Activated T-helper 2 cell treated with anti-CD3 and anti-CD28 coated beads, Interferon-gamma antibody, Interleukin-2, Interleukin-4, amounts not matched to agents 10 μg/mL and 5 μg/mL and 100 μg/mL, durations not matched to agents 14 hours and 24 hours and 36 hours (primary cell): ENCODE measurements at places on chromosomes 5 and 9.
A peak's percentile ranks its signal among the peaks of the same experiment; 100 is the strongest.

DNA sequence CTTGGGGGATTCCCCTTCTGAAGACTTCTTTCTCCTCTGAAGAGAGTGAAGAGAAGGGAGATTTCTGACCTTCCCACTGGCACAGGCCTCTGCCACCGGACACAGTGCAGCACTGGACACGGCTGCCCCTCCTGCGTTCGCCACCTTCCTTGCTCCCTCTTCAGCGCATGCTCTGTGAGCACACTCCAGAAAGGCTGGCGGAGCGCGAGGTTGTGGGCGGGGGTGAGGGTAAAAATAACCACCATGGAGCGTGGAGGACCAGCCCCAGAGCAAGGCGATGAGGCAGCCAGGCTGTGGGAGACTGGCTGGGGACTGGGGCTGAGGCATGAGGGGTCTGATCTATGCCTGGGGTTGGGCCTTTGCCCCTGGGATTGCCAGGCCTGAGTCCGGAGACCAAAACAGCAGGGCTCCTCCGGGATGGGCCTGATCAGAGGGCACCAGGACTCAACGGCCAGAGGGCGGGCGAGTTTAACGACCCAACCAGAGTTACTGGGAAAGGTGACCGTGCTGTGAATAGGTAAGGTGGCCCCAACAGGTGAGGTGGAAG, 97.2 kb downstream of the ROR2 start:
- peaks cover 2% of the 10 kb centered on the region for H3K4me1 ChIP-seq
- H3K4me3 ChIP-seq = no peak overlapping the region

- H3K27me3 ChIP-seq = peaks cover 19% of the 10 kb centered on the region
- H3K4me1 ChIP-seq = no peaks in the 10 kb centered on the region
- H3K27ac ChIP-seq = no peak overlapping the region
- no peak for DNase-seq
Measured at GRCh38 chr5:91255396-91256141, 127.5 kb downstream of the ARRDC3 start.

- no peak overlapping the region for H3K27ac ChIP-seq
- DNase-seq = no peak
- H3K4me1 ChIP-seq = no peaks in the 10 kb centered on the region
- no peak overlapping the region for H3K4me3 ChIP-seq
- no peaks in the 10 kb centered on the region for H3K36me3 ChIP-seq
Measured at GRCh38 chr5:123785162-123786071, 273.4 kb downstream of the CSNK1G3 start.

DNA sequence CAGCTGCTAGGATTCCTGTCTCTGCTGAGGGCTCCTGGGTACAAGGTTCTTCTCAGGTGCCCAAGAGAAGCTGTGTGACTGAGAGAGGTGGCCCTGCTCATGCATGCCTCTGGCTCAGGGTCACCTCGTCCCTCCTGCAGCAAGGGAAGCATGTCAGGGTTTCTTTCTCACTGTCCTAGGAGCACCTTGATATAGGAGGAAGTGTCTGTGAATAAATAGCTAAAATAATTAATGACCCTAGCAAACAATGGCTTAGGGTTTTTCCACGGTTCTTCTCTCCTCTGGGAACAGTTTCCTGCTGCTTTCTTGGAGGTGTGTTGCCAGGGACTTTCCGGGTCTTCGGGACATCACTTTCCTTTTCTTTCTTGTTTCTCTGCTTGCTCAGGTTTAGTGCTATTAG, 87.2 kb downstream of the ARHGAP26 start:
- no peaks in the 10 kb centered on the region for H3K27me3 ChIP-seq
- peaks cover 3% of the 10 kb centered on the region for H3K4me1 ChIP-seq
- DNase-seq = no peak
- no peak overlapping the region for H3K4me3 ChIP-seq

- H3K27ac ChIP-seq = peak overlapping the region; percentile 31
- peaks cover 6% of the 10 kb centered on the region for H3K4me1 ChIP-seq
- H3K27me3 ChIP-seq = no peaks in the 10 kb centered on the region
- no peak for DNase-seq
- H3K4me3 ChIP-seq = no peak overlapping the region
- peaks cover 67% of the 10 kb centered on the region for H3K36me3 ChIP-seq
Measured at GRCh38 chr9:100317706-100318105, 35.0 kb downstream of the TEX10 start.

GRCh38 chr5:160369990-160370712, at the start of gene C1QTNF2:
C1QTNF2 (minus strand) TSS chr5:160370626; CDS start chr5:160355011, 15,615 bp downstream.
- peaks cover 68% of the 10 kb centered on the region for H3K27me3 ChIP-seq
- peak within 1 kb of the TSS; percentile 34 for H3K4me3 ChIP-seq
- DNase-seq = no peak
- peaks cover 6% of the 10 kb centered on the region for H3K4me1 ChIP-seq
- H3K27ac ChIP-seq = no peak within 1 kb of the TSS

DNA sequence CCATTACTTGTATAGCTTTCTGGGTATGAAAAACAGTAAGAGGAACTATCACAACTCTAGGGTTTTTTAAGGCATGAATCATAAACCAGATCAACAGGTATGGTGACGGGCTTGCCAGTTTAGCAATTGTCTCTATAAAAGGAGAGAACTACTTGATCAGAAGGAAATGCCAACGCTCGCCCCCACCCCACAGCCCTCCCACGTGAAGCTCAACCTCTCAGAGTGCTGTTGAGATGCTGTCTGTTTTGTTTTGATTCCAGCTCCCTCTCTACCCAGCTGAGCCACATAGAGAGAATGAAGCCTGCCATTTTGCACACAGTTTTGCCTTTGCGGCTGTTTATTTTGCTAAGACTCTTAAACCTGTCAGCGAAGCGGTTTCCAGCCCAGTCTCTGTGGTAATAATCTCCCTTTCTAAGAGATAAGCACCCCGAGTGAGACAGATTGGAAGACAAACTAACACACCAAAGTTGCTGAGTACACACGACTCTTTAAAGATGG, 257.9 kb upstream of the ANKRD55 start:
- no peaks in the 10 kb centered on the region for H3K36me3 ChIP-seq

- no peaks in the 10 kb centered on the region for H3K27me3 ChIP-seq
- H3K36me3 ChIP-seq = peaks cover 5% of the 10 kb centered on the region
- H3K27ac ChIP-seq = no peak overlapping the region
- H3K4me3 ChIP-seq = no peak overlapping the region
Measured at GRCh38 chr5:133948721-133949120, 19.7 kb downstream of the C5orf15 start.

GRCh38 chr5:55773057-55773456, 35.2 kb downstream of the DDX4 start:
- peaks cover 31% of the 10 kb centered on the region for H3K36me3 ChIP-seq
- H3K4me3 ChIP-seq = no peak overlapping the region
- H3K27me3 ChIP-seq = peaks cover 6% of the 10 kb centered on the region
- DNase-seq = no peak
- H3K27ac ChIP-seq = no peak overlapping the region
- peaks cover 30% of the 10 kb centered on the region for H3K4me1 ChIP-seq

- H3K27me3 ChIP-seq = no peaks in the 10 kb centered on the region
- no peak overlapping the region for H3K4me3 ChIP-seq
- peaks cover 11% of the 10 kb centered on the region for H3K4me1 ChIP-seq
- H3K36me3 ChIP-seq = peaks cover 64% of the 10 kb centered on the region
- DNase-seq = no peak
Measured at GRCh38 chr9:36609306-36609705, 36.6 kb downstream of the MELK start.

GRCh38 chr9:136745389-136746154, 2.8 kb downstream of the LCN6 start:
- H3K27ac ChIP-seq = no peak overlapping the region
- DNase-seq = no peak
- no peak overlapping the region for H3K4me3 ChIP-seq
- H3K36me3 ChIP-seq = peaks cover 1% of the 10 kb centered on the region

- no peak overlapping the region for H3K27ac ChIP-seq
- H3K27me3 ChIP-seq = no peaks in the 10 kb centered on the region
- H3K4me3 ChIP-seq = no peak overlapping the region
- DNase-seq = no peak
- H3K36me3 ChIP-seq = no peaks in the 10 kb centered on the region
Measured at GRCh38 chr5:3303777-3304176, 291.9 kb upstream of the IRX1 start.

DNA sequence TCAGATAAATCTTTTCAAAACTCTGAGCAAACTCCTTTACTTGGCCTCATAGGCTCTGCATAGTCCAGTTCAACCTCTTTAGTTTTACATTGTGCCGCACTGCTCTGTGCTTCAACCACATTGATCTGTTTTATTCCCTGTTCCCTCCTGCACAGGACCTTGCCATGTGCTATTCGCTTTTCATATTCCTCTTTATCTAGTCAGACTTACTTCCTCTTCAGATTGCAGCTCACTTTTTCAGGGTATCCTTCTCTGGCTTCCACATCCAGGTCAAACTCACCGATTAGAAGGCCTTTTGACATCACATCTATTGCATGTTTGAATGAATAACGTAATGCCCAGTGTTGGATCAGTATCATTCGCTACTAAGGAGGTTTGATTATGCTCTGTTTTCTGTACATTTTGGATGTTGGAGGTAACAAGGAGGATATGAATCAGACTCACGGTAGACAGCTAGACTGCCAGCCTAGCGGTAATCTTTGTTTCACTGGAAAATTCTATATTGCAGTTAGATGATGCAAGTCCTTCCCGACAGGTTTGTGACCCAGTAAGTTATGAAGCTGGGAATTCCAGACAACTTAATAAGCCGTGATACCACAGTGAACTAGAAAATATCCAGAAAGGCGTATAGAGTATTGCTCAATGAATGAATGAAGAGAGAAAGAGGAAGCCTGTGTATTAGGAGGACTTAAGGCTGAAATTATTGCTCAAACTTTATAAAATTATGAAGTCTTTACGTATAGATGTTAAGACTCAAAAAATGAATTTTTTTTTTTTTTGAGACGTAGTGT, 65.7 kb downstream of the IQGAP2 start:
- H3K36me3 ChIP-seq = peaks cover 60% of the 10 kb centered on the region
- peaks cover 47% of the 10 kb centered on the region for H3K4me1 ChIP-seq
- H3K27me3 ChIP-seq = no peaks in the 10 kb centered on the region
- no peak overlapping the region for H3K27ac ChIP-seq

DNA sequence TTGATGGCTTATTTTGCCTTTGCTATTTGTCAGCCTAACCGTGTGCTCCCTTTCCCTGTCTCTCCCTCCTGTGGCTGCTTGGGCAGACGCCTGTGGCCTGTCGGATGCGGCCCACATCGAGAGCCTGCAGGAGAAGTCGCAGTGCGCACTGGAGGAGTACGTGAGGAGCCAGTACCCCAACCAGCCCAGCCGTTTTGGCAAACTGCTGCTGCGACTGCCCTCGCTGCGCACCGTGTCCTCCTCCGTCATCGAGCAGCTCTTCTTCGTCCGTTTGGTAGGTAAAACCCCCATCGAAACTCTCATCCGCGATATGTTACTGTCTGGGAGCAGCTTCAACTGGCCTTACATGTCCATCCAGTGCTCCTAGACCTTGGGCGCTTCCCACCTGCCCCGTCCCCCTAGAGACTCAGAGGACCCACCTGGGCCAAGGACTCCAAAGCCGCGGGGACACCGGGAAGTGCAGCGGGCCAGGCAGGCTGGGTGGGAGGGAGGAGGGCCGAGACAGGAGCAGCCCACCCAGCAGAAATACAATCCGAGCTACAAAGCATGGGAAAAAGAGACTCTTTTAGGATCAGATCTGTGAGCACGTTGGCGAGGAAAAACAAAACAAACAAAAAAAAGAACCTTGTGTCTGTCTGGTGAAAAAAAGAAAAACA, 10.6 kb downstream of the NR2F1 start:
- no peak overlapping the region for H3K27ac ChIP-seq
- H3K4me3 ChIP-seq = no peak overlapping the region
- peaks cover 79% of the 10 kb centered on the region for H3K27me3 ChIP-seq
